ENCODE measurements at places on chromosomes 11 and 22.

DNA sequence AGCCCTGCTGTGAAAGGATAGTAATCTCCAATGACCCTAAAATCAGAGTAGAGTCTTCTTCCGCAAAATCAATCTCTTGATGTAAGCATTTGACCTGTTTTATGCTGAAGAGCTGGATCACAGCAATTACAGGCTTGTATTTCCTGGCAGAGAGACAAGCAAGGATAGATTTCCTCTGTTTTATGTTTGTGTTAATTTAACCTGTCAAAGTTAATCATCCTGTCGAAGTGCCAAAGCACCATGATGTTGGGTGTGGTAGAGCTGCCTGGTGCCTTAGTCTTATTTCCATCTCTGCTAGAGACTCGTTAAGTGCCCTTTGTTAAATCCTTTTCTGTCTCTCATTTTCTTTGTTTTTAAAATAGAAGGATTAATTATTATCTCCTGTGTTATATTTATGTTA is 248.1 kb downstream of the CNTN5 start:
- no peak for DNase-seq

- DNase-seq, result no peak
These were observed 59.6 kb upstream of the SHANK2 start for GRCh38 chr11:71311928-71312510.

GRCh38 chr22:20494978-20495860 is at the start of gene KLHL22:
Gene KLHL22, minus strand, starts transcription at chr22:20495795. Its CDS starts 6,584 bp downstream, at chr22:20489211.
- DNase-seq, result peak; percentile 37

DNA sequence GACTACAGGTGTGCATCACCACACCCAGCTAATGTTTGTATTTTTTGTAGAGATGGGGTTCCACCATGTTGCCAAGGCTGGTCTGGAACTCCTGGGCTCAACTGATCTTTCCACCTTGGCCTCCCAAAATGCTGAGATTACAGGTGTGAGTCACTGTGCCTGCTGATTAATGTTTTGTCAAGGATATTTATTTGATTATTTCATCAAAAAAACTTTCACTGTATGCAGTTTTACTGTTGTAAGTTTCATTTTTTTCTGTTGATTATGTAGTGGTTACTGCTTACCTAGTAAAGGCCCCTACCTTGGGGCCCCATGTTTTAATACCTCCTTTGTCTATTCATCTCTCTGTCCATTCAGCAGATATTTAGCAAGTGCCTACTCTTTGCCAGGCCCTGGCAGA is 16.7 kb upstream of the FAM168A start:
- no peak for DNase-seq

DNA sequence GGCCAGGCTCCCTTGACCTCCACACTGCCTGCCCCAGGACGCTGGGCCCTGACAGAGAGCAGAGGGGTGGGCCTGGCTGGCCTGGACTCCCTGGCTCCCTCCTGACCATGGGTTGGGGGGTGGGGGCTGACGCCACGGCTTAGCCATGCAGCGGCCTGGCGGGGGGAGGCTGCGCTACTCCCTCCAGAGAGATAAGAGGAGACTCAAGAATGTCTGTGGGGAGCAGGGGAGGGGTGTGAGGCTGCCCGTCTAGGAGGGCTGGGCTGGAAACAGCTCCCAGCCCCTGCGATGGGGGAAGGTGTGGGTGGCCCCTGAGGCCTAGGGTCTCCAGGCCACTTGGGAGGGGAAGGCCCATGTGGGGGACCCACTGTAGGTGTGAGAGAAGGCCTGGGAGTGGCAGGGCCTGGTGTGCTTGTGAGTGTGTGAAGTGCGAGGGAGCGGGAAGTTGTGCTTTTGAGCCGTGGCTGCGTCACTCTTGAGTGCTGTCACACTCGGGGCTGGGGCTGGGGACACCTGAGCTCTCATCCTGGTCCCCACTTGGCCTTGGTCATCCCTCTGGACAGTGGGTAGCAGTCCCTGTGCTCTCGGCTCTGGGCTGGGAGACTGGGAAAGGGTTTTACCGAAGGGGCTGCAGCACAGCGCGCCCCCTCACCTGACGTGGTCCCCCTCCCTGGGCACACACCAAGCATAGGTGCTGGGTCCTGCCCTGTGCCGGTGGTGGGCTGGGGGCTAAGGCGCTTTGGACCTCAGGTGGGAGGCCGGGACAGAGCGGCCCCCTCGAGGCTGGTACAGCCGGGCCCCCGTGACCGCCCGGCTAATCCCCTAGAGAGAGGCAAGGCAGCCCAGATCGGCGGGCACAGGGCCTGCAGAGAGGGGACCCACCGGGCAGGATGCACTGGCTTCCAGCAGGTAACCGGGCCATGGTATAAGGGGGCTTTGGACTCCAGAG is 2.4 kb downstream of the MYRF start:
- no peak for DNase-seq

DNA sequence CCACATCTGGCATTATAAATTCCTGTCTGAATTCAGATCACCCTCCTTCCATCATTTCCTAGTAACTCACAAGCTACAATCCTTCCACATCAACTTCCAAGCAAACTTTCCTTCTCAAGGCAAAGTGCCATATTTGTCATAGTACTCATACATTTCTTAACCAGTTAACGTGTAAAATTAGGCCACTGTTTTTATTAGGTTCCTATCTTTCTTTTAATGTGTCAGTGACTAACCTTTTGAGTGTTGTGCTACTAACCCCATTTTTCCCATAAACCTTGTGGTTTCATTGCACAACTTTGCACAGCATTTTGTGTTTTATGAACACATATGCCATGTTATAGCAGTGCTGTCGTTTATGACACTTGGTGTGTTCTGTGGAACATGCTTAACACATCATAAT is 90.1 kb downstream of the KIF18A start:
- no peak for DNase-seq

DNA sequence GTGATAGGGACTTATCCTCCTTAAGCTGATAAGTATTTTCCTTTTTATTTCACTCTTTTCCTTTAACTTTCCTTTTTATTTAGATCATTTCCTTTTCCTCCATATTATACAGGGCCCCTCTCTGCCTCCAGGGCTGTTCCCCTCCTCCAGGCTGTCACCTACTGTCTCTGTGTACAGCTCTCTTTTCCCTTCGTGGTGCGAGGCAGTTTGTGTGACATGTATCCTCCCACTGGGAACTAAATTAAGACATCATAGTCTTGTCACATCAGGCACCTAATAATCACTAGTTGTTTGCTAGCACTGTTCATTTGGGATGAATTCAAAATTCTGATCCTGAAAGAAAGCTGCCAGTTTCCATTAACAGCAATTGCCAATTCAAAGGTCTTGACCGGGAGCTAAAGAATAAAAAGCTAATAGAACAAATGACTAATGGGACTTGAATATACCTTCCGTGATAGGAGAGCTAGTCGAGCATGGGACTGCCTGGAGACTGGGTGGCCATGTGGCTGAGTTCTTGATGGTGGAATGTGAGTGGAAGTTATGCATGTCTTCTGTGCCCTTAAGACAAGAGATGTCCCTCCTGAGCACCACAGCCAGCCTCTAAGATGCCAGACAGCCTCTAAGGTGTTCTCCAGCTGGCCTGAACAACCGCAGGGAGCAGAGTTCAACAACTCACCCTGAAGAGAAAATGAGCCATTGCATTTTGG is 77.7 kb upstream of the LRRC55 start:
- no peak for DNase-seq

DNA sequence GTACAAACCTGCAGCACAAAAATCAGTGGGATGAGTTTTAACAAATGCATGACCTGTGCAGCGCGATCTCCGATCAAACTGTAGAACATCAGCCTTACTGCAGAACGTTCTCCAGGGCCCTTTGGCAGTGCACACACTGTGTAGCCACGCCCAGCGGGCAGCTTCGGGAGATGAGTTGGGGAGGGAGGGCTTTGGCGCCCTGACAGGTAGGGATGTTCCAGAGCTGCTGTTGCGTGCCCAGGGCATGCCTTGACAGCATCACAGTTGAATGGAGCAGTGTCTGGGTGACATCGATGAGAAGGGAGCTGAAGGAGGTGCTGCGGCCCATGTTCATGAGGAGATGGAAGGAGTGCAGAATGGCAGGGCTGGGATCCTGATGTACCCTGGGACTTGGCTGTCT is 80.2 kb downstream of the TBC1D22A start:
- no peak for DNase-seq

- no peak for DNase-seq
These were observed 33.2 kb upstream of the CTSC start for GRCh38 chr11:88370782-88371181.

DNA sequence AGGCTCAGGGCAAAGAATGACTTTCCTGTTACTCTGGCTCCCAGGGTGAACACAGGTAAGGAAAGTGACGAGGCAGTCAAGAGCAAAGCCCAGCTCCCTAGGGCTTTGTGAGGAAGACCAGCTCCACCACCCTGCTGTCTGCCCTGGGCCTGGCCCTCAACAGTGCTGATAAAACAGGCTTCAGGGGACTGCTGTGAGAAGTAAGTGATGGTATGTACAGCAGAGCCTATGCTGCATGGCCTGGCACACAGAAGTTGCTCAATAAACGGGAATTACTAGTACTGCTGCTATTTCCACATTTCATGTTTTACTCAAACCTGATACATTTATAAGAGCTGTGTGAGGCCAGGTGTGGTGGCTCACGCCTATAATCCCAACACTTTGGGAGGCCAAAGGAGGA is 50.3 kb downstream of the MICAL3 start:
- no peak for DNase-seq

DNA sequence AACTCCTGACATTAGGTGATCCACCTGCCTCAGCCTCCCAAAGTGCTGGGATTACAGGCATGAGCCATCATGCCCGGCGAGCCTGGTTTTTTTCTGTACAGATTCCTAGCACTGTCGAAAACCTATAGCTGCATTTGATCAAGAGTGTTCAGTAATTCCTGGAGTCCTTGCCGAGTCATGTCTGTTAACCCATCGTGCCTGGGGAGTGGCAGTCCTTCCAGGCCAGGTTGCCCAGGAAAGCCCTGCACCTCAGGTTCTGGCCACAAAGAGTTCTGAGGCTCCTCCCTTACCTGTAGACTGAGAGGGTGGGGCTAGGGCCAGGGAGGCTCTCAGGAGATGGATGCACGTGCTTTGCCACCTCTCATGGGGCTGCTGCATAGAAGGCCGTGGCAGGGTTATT is 17.0 kb downstream of the YDJC start:
- no peak for DNase-seq

GRCh38 chr22:31179345-31179744 is 19.4 kb downstream of the RNF185 start:
- DNase-seq, result no peak

DNA sequence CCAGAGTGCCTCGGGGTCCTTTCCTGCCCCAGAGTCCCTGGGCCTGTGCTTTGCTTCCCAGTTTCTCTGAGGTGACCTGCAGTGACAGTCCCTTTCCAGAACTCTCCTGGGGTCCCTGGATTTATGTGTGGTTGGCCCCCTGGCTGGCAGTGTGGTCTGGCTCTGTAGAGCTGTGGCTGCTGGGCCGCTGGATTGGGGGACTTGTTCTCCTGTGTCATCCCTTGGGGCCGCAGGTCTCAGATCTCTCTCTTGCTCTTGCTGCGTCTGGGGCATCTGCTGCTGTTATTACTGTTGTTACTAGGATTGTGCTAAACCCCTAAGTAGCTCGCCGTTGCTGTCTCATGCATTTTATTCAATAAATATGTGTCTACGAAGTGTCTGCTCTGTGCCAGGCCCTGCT is 31.9 kb downstream of the FAM83F start:
- no peak for DNase-seq

GRCh38 chr11:120629407-120630080 is 118.0 kb downstream of the GRIK4 start:
- no peak for DNase-seq

GRCh38 chr22:23888615-23889401 is 5.4 kb upstream of the MIF start:
- no peak for DNase-seq

DNA sequence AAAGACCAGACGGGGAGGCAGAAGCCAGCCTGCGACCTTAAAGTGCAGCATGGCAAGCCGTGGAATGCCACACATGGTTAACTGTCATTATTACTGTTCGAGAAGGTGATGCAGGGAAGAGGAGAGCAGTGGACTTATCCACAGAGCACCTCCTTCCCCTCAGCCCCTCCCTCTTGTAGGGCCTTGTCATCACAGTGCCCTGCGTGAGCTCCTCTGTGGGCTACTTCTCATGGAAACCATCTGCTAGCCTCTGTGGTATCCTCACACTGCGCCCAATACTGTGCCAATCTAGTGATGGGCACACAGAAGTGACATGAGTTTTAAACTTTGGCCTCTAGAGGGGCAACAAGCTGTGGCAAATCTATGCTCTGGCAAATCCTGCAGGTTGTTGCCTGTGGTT is 18.2 kb upstream of the CCDC134 start:
- DNase-seq, result peak; percentile 33

DNA sequence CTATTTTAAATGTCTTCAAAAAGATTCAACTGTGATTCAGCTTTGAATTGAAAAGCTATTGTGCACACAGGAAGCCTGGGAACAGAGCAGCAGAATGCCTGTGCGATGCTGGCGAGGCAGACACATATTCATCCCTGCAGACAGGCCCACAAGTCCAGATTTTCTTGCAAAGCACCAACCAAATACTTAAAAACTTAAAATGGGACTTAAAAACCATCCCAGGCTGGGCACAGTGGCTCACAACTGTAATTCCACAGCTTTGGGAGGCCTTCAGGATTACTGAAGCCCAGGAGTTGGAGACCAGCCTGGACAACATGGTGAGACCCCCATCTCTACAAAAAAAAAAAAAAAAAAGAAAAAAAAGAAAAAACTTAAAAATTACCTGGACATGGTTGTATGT is 122.6 kb upstream of the SERPIND1 start:
- no peak for DNase-seq

GRCh38 chr22:28013611-28014010 is 94.6 kb upstream of the PITPNB start:
- no peak for DNase-seq

GRCh38 chr11:134685793-134686380 is 273.8 kb upstream of the B3GAT1 start:
- DNase-seq, result no peak

DNA sequence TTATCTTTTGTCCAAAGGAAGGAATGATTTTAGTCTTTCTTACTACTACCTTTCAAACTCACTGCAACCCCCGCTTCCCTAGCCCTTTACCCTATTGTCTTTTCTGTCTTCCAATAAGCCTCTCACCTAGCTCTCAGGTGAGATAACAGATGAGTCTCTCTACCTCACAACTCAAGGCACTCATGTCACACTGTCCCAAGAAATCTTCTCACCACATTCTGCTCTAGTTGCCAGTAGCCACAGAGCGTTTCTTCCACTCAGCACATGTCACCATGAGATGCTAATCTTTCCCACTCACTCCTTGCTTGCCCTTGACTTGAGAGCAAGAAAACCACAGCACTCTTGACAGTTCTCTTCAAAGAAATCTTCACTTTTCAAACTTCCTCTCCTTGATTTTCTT is 32.7 kb upstream of the TMEM41B start:
- no peak for DNase-seq

GRCh38 chr22:22440188-22440587 is 68.4 kb downstream of the ZNF280B start:
- no peak for DNase-seq

GRCh38 chr11:117826832-117827231 is 2.3 kb upstream of the FXYD2 start:
- DNase-seq, result no peak

- DNase-seq, result no peak
These were observed 10.4 kb downstream of the AP1B1 start for GRCh38 chr22:29377979-29378378.

- peak; percentile 74 for DNase-seq
These were observed at the start of gene ST3GAL4 for GRCh38 chr11:126355324-126355925. Gene ST3GAL4, plus strand, starts transcription at chr11:126355686. Its CDS starts 50,470 bp downstream, at chr11:126406156.
